ENCODE measurements at places on chromosomes 6 and 20. TPM values are rescaled to one million over a fixed set of nuclear protein-coding genes. Genes with fewer than 3 reads are reported as not detected.

The DYNLT2 gene
- 0.63 TPM for total RNA-seq

The PARD6B gene
- total RNA-seq = 0.27 TPM

The PTCRA gene
- not detected for total RNA-seq

The PKIB gene
- not detected for total RNA-seq

The ZNF334 gene
- 1.2 TPM for total RNA-seq

The SLCO4A1 gene
- total RNA-seq = 3.8 TPM

The INSM1 gene
- total RNA-seq = not detected

The PGC gene
- not detected for total RNA-seq

The SNAP25 gene
- total RNA-seq = not detected

The NAPB gene
- 5.8 TPM for total RNA-seq

The CFAP206 gene
- total RNA-seq = 0.19 TPM

The MOG gene
- total RNA-seq = not detected

The PLCB4 gene
- 1.8 TPM for total RNA-seq

The C20orf96 gene
- total RNA-seq = 3.4 TPM

The FAM209A gene
- total RNA-seq = not detected

The CSTF1 gene
- 28.3 TPM for total RNA-seq

The TFAP2C gene
- total RNA-seq = not detected

The HEY2 gene
- total RNA-seq = 1.1 TPM

The RIN2 gene
- total RNA-seq = 100 TPM

The CST4 gene
- not detected for total RNA-seq

The KIAA1755 gene
- 2.4 TPM for total RNA-seq

The SNAI1 gene
- total RNA-seq = 2.9 TPM

The CDSN gene
- under 0.01 TPM for total RNA-seq

The MDFI gene
- 42.9 TPM for total RNA-seq

The FKBP1C gene
- 1.6 TPM for total RNA-seq

The TCF21 gene
- not detected for total RNA-seq

All from endothelial cell of coronary artery (primary cell).